ENCODE measurements at places on chromosomes 4 and X.

- DNase-seq = no peak
These were observed 14.6 kb downstream of the TMSB4X start for GRCh38 chrX:12989461-12989860.

DNA sequence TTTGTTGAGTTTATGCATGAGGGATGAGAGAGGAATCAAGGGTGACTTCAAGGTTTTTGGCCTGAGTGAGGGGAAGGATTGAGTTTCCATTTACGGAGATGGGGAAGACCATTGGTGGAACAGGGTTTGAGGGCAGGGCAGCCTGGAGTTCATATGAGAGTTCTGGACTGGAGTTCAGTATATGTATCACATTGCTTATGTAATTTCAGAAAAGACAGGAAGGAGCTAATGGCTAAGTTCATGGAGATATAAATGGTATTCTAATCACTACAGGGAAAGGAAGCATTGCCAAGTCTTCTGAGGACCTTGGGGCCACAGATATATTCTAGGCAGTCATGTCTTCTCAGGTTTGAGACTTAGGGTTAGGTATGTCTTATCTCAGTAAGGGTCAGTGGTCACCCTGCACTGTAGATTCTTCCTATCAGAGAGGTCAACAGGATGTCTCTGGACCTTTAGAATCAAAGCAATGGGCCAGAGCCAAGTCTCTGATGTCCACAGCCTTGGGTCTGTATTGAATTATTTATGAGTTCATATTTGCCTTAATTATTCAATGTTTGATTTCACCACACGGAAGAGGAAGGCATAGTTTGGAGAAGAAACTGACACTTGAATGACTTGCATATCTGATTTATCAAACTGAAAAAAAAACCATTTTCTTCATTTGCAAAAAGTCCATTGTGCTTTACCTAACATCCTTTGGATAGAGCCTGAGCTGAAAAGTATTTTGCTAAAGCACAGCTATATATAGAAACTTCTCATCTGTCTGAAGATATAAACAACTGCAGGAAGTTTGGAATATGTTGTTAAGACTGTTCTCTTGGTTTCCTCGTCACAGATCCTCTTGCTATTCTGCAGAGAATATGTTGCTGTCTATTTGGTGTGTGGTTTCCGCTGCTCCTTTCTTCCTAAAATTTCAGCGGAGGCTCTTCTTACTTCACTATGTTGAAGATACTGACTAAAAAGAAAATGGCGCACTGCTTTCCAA, 139.5 kb downstream of the PDGFRA start:
- DNase-seq = no peak

DNA sequence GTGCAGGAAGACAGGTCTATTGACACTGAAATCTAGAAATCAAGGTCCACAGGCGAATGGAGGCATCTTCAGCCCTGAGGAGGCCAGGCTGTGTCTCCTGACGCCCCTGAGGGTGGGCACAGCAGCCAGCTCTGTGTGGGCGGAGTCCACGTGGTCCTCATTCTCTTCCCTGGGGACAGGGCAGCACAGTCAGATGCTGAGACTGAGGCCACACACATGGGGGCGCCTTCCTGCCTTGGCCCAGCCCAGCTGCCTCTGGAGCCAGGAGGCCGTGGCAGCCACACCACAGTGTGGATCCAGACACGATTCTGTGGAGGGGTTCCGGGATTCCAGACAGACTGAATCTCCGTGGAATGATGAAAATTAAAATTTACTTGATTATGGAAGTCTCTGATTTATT, 20.8 kb downstream of the FGFR3 start:
- DNase-seq = no peak

- peak; percentile 34 for DNase-seq
These were observed 34.8 kb downstream of the SMPX start for GRCh38 chrX:21723084-21723483.

- DNase-seq = no peak
These were observed 15.2 kb downstream of the RUFY3 start for GRCh38 chr4:70737006-70737405.

GRCh38 chr4:6984612-6985425, 58.4 kb upstream of the TADA2B start:
- DNase-seq = peak; percentile 22

DNA sequence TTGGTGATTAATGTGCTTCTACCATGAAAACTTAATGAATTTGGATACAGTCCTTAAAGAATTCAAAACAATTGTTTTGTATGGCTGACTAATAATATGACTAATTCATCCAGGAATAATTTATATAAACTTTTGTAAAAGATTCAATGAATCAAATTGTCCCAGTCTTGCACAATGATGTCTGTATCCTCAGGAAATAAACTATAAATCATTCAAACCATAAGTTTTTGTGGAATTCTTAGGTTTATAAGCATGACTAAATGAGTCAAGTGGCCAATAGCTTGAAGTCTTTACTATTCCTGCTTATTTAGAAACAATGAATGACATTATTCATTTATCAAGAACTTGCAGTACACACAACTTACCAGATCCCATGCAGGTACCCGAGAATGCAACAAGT, 935.0 kb upstream of the INTU start:
- DNase-seq = peak; percentile 70

GRCh38 chrX:150360331-150360730, 2.8 kb upstream of the MAMLD1 start:
- no peak for DNase-seq

DNA sequence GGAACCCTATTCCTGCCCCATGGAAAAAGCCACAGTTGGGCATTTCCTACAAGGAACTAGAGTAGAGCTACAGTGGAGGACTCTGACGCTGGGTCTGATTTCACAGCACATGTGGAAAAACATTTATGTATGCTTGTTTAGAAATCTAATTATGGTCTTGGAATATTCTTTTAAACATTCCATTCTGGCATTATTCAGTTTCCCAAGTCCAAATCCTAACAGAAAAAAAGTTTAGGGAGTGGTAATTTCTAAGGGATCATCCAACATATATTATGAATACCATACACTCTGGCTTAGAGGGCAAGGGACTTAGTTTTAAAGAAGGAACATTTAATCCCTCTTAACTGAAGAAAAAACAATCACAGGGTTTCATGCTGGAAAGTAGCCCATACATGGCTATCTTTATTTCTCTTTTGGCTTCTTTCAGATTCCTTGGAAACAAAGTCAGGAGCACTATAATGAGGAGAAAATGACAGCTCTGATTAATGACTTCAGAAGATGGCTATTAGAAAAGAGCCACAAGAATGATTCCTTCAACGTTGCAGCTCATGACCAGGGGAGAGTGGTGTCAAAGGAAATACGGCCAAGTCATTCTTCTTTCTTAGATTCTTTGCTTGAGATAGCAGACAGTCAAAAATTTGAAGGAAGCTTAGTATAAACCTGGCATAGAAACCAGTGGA, 56.1 kb downstream of the CNGA2 start:
- peak; percentile 81 for DNase-seq

GRCh38 chr4:94305466-94306225, 37.0 kb downstream of the HPGDS start:
- no peak for DNase-seq

DNA sequence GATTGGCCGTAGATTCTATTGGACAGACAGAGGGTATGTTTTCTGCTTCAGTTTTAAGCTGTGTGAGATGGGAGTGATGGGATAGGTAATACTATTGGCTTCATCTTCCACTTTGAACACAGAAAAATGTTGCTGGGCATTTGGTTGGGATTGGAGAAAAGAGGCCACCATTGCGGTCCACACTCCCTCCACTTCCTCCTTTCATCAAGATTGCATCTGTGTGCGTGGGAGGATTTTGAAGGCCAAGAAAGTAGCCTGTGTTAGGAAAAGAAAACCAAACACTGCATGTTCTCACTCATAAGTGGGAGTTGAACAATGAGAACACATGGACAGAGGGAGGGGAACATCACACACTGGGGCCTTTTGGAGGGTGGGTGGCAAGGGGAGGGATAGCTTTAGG, 56.4 kb downstream of the EGF start:
- no peak for DNase-seq

GRCh38 chr4:126372634-126373033, 1057.9 kb downstream of the FAT4 start:
- no peak for DNase-seq

DNA sequence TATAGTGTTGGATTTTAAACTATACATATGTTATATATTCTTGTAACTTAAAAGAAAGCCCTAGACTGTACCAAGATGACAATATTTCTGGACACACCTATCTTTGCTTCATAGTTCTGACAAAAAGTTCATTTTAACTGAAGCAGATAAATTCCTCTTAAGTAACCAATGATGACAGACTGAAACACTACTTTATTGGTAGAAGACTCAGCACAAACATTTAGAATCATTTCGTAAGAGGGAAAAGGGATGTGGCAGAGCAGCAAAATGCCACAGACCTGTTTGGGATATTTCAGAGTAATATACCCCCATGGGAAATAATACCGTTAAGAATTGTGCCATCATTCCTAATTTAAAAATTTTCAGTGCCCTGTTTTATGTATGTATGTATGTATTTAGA, 56.2 kb downstream of the APOO start:
- no peak for DNase-seq

GRCh38 chrX:68721546-68721945, 74.1 kb downstream of the STARD8 start:
- no peak for DNase-seq

- DNase-seq = no peak
These were observed 34.1 kb upstream of the IL1RAPL1 start for GRCh38 chrX:28552882-28553829.

GRCh38 chrX:50565718-50566117, 95.1 kb upstream of the DGKK start:
- no peak for DNase-seq

GRCh38 chr4:162461952-162462351, 298.2 kb upstream of the FSTL5 start:
- DNase-seq = no peak

DNA sequence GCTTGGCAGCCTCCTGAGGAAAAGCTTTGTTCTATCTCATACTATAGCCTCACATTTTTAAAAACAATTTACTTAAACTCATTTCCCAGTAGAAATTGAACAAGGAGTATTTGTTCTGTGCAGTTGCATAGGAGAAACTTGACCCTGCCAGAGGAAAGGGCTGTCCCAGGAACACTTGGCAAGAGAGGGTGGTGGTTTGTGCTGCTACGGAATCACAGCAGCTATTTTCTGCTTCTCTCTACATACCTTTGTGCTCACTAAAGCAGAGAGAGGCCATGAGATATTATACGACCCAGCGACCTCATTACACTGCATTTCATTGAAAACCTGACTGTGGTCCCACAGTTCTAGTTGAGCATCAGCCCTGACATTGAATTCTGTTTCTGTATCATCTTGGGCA, 83.1 kb upstream of the LANCL3 start:
- DNase-seq = no peak

DNA sequence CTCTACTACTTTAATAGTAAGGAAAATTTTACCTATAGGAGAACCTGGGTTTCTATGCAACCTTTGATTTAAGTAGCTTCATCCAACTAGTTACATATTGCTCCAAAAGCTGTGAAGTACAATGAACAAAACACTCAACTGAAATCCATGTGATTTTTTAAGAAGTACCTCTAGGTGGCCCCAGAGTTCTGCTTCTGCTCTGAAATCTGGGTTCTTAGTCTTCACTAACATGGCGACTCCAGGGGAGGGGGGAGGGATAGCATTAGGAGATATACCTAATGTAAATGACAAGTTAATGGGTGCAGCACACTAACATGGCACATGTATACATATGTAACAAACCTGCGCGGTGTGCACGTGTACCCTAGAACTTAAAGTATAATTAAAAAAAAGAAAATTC, 73.4 kb upstream of the MAGEB2 start:
- peak; percentile 28 for DNase-seq

DNA sequence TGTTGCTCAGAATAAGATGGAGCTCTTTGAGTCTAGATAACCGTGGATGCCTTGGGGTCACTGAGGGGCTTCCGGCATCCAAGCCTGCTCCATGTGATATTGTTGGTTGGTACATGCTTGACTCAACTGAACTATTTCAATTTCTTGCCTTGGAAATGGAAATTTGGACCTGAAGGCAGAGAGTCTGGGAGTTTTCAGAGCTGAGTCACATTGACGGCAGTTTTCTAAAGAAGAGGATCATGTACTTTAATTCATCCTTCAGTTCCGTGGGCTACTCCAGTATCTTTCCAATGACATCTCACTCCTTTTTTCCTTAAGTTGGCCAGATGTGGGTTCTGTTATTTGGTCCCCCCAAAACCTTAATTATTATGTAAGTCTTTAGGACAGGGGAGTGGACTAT, 100.5 kb downstream of the MFAP3L start:
- peak; percentile 7 for DNase-seq

GRCh38 chrX:123803331-123803983, 56.4 kb upstream of the XIAP start:
- peak; percentile 70 for DNase-seq

DNA sequence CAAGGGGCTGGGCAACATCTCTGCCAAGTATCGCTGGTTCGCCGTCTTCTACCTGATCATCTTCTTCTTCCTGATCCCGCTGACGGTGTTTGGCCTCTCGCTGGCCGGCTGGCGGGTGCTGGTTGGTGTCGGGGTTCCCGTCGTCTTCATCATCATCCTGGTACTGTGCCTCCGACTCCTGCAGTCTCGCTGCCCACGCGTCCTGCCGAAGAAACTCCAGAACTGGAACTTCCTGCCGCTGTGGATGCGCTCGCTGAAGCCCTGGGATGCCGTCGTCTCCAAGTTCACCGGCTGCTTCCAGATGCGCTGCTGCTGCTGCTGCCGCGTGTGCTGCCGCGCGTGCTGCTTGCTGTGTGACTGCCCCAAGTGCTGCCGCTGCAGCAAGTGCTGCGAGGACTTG, 20.6 kb downstream of the SLC34A2 start:
- no peak for DNase-seq

DNA sequence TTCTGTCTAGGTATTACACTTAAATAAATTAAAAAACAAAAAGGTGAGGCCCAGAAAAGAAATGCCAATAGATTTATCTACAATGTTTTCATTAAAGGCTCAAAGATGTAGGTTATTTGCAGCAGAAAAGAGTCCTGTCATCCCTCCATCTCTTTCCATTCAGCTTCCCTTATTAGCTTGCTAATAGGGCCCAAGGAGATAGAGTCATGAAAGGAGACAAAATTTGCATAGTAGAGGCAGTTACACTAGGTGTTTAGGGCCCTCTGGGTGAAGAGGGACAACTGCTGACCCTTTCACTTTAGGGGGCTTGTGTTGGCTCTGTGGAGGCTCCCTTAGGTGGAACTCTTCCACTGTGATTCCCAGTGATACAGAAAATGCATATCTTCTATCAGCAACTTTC, 58.4 kb upstream of the TACR3 start:
- DNase-seq = no peak

DNA sequence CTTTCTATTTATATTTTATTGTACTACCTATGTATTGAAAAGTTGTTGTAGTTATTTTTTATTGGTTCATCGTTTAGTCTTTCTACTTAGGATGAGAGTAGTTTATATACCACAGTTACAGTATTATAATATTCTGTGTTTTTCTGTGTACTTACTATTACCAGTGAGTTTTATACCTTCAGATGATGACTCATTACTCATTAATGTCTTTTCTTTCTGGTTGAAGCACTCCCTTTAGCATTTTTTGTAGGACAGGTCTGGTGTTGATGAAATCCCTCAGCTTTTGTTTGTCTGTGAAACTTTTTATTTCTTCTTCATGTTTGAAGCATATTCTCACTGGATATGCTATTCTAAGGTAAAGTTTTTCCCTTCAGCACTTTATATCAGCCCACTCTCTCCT, 7.7 kb downstream of the LUZP4 start:
- DNase-seq = no peak

GRCh38 chrX:57289089-57289488, 2.6 kb downstream of the FAAH2 start:
- DNase-seq = no peak

- DNase-seq = peak; percentile 60
These were observed 71.3 kb downstream of the PPEF2 start for GRCh38 chr4:75830906-75831305.

Data from fibroblast of the aortic adventitia (primary cell).